Erythroblast (primary cell): ENCODE measurements at places on chromosomes 5 and 9.

DNA sequence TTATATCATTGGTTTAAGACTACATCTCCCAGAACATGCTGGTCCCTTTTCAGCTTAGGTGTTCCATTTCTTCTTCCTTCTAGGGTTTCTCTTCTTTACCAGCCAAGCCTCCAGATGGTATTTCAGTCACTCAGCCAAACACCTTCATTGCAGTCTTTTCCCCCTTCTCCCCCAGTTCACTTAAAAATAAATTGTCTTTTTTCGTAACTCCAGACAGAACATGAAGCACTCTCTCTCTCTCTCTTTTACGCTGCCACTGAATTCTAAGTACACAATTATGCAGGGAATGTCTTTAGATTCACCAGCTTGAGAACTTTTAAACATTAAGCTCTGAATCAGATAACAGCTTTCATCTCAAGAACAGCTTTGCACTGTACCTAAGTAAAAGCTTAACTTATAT is 419.7 kb upstream of the BRINP1 start:
- DNase-seq = no peak

GRCh38 chr9:101201630-101202029 is 173.1 kb downstream of the PLPPR1 start:
- DNase-seq = no peak

DNA sequence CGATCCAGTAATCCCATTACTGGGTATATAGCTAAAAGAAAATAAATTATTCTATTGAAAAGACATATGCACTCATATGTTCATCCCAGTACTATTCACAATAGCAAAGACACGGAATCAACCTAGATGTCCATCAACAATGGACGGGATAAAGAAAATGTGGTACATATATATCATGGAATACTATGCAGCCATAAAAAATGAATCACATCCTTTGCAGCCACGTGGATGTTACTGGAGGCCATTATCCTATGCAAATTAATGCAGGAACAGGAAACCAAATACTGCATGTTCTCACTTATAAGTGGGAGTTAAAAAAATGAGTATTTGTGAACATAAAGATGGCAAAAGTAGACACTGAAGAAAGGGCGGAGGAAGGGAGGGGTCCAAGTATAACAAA is 16.6 kb upstream of the IRGM start:
- no peak for DNase-seq

GRCh38 chr5:173835661-173836060 is 52.5 kb upstream of the CPEB4 start:
- DNase-seq = peak; percentile 90

DNA sequence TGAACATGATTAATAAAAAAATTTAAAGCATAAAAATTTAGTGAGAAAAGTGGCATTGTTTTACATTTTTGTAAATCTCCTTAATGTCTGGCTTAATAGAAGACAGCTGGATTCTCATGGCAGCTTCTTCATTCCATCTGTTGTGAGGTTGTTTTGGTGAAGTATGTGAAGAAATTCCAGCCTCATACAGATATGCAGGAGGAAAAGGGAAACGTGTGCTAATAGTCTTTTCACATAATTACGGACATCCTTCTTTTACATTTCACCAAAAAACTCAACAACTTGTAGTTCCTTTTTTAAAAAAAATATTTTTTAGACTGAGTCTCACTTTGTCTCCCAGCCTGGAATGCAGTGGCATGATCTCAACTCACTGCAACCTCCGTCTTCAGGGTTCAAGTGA is 46.9 kb downstream of the HACD4 start:
- no peak for DNase-seq

GRCh38 chr5:139870677-139871076 is 75.1 kb downstream of the PSD2 start:
- no peak for DNase-seq

GRCh38 chr5:148974642-148975327 is 88.1 kb downstream of the SH3TC2 start:
- no peak for DNase-seq

GRCh38 chr5:145975361-145976066 is 39.1 kb downstream of the SH3RF2 start:
- DNase-seq = peak; percentile 10

GRCh38 chr5:691817-692528 is 1.2 kb downstream of the TPPP start:
- DNase-seq = no peak

GRCh38 chr9:124477211-124477647 is 27.0 kb downstream of the ADGRD2 start:
- no peak for DNase-seq

DNA sequence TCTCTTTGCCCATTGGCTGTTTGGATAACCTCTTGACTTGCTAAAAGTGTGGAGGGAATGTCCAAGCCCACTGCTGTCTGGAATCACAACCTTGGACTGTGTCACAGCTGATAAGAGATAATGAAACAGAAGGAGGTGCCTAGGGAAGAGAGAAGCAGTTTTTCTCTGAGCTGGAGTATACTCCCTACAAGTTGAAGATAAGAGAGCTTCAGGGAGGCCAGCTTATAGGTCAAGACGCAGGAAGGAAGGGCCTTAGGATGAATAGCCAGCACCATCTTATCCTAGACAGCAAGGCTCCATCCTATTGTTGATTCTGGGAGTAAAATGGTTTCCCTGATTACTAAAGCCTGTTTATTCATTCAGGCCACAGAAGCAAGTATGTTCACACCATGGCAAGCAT is 244.7 kb downstream of the NPR3 start:
- DNase-seq = no peak

- no peak for DNase-seq
Measured at GRCh38 chr5:155936520-155937406, 390.2 kb upstream of the SGCD start.

DNA sequence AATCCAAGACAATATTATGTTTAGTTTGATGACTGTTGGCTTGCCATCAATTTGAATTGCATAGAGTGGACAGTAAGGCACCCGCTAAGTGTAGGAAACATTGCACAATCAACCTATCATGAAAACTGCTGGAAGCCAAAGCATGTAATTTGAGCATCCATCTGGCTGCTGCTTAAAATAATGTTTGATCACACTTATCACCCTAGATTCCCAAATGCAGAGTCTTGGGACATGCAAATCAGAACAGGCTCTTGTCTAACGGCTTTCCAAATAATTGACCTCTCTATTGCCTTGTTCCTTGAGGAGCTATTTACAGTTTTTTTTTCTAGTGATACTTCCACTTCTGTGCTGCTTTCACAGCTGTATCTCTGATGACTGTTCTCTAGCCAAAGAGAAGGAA is 342.1 kb downstream of the PRR16 start:
- no peak for DNase-seq

DNA sequence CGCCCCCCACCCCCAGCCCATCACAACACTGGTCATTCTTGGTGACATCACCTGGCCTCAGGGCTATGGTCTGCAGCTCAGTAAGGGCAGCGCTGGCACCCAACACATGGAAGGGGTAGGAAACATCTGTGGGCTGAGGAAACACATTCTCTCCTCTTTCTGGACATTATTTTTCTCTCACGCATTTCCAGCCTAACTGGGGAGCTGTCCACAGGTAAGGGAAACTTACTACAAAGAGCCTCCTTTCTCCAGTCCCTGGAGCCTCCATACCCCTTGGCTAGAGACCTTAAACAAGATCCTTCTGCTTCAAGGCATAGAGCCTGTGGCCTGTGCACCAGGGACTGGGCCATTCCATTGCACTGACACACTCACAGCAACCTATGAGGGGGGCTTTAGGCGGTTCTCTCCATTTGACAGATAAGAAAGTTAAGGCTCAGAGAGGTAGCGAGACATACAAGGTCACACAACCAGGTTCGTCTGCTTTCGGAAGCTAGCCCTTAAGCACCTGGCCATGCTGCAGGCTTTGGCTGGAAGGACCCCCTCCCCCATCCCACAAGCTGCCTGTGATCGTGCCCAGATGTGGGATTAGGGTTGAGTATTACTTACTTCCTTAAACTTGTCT is 40.7 kb downstream of the CXXC5 start:
- DNase-seq = no peak

DNA sequence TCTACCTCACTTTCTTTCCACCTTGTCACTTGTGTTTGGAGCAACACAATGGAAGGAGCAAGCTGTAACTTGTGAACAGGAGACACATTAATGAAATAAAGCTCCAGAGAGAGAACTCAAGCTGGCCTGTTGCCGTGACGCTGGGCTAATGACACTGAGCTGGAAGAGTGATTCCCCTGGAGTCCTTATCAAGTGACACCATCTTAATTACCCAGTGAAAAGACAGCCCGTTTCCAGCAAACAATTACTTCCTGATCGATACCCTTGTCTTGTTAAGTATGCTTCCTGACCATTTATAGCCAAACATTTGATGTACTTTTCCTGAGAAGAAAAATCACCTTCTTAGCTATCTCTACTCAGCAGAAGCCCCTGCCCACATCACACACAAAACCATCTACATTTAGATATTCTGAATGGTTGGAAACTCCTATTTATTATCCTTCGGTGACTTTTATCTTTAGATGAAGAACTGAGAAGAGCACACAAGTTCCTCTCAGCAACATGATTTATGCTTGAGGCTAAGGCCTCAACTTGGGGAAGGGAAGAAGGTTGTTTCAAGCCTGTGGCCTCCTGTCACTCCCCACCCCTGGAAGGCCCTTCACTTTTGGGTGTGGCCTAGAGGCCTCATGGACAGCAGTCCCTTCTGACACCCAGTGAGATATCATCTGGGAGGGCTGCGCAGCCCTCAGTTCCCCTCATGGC is 34.1 kb downstream of the CRHBP start:
- DNase-seq = peak; percentile 28

DNA sequence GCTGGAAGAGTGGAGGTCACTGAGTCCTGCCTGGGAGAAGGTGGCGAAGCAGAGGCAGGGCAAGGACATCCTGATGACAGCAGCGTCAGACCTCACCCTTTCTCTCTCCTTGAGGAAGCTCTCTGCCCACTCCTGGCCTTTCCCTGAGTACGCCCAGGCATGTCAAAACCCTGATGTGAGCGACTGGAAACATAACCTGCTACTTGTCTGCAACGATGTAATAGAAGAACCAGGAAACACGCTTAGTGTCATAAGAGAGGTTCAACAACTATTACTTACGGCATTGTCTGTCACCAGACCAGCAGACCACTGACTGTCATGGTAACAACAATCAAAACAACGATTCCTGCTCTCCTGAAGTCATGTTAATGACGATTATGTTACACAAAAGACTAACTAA is 152.4 kb downstream of the ACTL7B start:
- no peak for DNase-seq

- DNase-seq = no peak
Measured at GRCh38 chr5:120240706-120241105, 223.4 kb upstream of the PRR16 start.

GRCh38 chr9:123680352-123680751 is 249.6 kb downstream of the DENND1A start:
- no peak for DNase-seq

GRCh38 chr5:76074487-76075065 is 8.6 kb upstream of the SV2C start:
- DNase-seq = peak; percentile 28

DNA sequence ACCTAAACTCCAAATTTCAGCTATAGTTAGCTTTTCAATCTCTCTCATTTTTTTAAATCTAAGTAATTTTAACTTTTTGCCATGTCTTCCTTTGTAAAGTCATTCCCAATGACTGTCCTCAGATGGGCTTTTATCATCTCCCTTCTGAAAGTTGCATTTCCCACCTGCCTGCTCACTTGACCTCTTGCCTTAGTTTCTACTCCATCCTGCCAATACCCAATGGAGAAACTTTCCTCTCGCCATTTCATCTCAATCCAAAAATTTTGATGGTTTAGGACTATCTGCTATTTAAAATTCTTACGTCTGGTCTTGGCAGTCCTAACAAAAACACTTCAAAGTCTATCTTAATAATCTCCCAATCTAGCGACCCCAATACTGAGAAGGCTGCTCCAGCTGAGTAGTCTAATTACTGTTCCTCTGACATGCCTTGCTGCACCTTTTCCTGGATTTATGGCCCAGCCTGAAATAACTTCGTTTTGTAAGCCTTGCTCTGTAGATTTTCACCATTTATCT is 231.3 kb downstream of the PRR16 start:
- no peak for DNase-seq

- no peak for DNase-seq
Measured at GRCh38 chr9:124348831-124349230, 66.4 kb downstream of the PSMB7 start.

GRCh38 chr9:33223696-33224095 is 16.3 kb upstream of the SPINK4 start:
- DNase-seq = no peak

GRCh38 chr5:80711938-80712337 is 57.2 kb upstream of the DHFR start:
- no peak for DNase-seq

- no peak for DNase-seq
Measured at GRCh38 chr5:139131921-139132432, 66.2 kb downstream of the SIL1 start.

DNA sequence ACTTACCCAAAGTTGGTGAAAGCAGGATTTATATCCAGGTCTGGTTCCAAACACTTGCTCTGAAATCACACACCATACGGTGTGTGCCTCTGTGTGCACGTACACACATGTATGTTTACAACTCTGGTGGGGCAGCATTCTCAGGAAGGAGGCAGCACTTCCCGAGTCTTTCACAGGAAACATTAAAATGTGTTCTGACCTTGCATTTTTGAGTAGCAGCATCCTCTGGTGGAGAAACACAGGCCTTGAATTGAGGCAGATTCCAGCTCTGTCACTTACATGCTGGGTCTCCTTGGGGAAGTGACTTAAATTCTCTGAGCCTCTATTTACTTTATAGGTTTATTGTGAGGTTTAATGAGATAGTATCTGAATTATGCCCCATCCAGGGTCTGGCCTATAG is 126.4 kb downstream of the RGS3 start:
- peak; percentile 43 for DNase-seq
